Fibroblast of skin of back (primary cell): ENCODE measurements at places on chromosomes 6 and 20.
A peak's percentile ranks its signal among the peaks of the same experiment; 100 is the strongest.

- DNase-seq = peak; percentile 64
Measured at GRCh38 chr6:100267721-100268123, 197.0 kb downstream of the SIM1 start.

- DNase-seq = peak; percentile 66
Measured at GRCh38 chr6:159654483-159655098, 38.5 kb downstream of the SOD2 start.

GRCh38 chr6:10381133-10381829, 33.6 kb downstream of the TFAP2A start:
- no peak for DNase-seq

DNA sequence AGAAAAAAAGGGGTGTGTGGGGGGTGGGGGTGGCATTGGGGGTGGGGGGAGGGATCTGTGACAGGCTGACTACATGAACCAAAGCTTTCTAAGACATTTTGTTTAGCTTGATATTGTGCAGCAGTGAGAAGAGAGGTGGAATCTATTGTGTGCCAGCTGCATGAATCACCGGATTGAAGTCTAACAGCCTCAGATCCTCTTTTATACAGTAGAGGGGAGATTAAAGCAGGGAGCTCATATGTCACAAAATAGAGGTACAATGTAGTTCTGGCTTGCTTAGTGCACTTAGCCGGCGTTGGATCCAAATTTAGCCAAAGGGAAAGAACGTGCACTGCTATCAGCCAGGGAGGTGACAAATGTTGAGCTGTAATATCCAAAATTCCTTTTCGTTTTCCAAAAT, 404.2 kb upstream of the CITED2 start:
- DNase-seq = peak; percentile 44

DNA sequence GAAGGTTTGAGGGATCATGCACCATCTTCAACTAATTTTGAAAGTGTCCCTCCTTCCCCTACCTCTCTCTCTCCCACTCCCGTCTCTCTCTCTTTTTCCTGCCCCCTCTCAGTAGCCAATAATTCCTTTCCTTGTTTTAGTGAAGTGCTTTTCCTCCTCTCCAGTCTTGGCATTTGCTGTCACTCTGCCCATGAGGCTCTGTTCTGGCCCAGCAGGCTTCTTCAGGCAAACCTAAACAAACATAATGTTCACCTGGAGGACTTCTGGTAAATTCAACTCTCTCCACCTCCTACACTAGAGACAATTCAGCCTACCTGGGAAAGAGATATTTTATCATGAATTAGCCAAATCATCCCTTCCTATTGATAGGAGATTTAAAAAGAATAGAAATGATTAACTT, 320.4 kb upstream of the RNF24 start:
- no peak for DNase-seq

DNA sequence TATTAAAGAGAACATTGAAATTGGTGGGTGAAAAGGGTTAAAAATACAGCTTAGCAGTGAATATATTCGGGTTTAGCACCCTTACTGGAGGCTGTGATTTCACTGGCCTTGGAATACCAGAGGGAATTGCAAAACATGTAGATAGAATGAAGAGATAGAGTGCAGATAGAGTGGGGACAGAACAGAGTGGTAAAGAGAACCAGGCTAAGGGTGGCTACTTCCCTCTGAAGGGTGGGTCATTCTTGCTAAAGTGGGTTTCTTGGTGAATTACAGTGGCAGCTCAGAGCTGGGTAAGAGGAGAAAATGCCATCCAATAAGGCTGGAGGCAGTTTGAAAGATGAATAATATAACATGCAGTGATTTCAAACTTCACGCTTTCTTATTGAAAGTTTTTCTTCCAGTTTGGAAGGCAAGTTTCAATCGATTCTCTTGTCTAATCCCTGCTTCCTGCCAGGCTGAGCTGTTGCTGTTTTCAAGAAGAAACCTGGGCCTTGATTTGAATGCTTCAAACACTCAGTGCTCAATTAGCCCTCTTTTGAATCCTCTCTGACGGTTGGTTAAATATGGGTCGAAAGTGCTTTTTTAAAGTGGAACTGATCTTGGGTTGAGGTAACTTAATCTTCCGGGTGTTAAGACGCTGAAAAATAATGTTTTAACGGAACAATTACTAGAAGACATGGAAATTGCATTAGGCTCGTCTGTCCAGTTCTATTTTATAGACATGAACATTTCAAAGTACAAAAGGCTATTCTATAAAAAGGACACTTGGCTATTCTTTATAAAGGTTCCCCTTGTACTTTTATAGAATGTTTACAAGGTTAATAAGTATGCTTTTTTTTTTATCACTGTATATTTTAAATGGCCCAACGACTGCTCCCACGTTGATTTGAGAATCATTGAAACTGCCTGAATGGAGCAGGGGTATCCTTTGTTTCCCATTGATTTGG, 203.3 kb downstream of the BCAS1 start:
- DNase-seq = no peak

DNA sequence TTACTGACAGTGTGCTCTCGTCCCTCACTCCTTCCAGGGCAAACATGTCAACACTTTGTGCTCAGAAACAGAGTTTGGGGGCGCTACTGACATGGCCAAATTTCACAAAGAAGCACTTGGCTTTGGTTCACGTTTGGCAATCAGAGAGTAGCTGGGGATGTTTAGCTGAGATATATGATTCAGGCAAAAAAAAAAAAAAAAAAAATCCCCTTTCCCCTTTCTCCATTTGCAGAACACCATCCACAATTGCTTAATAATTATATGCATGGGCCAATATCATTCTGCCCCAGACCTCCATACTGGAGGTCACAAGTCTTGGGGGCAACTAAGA, 128.4 kb upstream of the ADGRF1 start:
- no peak for DNase-seq

- peak; percentile 30 for DNase-seq
Measured at GRCh38 chr20:46438156-46438750, 31.8 kb upstream of the ELMO2 start.

- DNase-seq = no peak
Measured at GRCh38 chr6:170307080-170307545, 555 bp downstream of the FAM120B start.

GRCh38 chr6:29975561-29975907, 33.2 kb downstream of the HLA-A start:
- DNase-seq = no peak

- peak; percentile 19 for DNase-seq
Measured at GRCh38 chr6:21281366-21281765, 312.2 kb upstream of the SOX4 start.

- no peak for DNase-seq
Measured at GRCh38 chr20:9353180-9353915, 161.0 kb upstream of the LAMP5 start.

DNA sequence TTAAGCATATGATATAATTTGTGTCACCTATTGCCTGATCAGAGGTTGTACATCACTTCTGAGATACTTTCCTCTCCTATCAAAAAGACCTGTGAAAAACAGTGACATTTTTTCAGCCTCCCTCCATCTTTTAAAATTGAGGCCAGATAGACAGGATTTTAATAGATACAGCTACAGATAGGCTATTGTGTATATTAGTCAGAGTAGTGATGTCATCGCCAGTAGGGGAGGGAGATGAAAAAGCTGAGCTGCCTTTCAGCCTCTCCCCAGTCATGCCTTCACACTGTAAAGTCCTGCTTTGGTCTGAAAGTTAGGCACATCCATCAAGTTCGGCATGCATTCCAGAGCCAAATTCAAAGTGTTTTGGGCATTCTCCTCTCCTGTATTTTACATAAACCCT, 7.9 kb upstream of the PABPC1L start:
- peak; percentile 50 for DNase-seq

- DNase-seq = no peak
Measured at GRCh38 chr6:33933101-33933500, 129.3 kb upstream of the MLN start.

DNA sequence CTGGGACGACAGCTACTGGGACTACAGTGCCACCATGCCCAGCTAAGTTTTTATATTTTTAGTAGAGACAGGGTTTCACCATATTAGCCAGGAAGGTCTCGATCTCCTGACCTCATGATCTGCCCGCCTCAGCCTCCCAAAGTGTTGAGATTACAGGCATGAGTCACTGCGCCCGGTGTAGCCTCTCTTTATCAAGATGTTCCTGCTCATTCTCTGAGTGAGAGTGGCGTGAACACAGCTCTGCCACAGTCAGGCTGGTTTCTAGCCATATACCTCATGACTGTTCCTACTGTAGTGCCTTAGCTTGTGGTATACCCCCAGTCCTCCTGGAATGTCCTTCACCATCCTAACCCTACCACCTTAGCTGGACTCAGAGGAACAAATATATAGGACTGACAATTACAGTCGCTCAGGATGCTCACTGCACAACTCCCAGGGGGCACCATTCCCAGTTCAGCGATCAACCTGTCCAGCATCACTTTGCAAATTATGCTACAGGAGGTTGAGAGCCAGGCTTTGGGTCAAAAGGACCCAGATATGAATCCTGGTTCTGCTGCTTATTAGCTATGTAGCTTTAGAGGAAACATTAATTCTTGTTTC, 86.3 kb downstream of the CHMP4B start:
- DNase-seq = no peak

DNA sequence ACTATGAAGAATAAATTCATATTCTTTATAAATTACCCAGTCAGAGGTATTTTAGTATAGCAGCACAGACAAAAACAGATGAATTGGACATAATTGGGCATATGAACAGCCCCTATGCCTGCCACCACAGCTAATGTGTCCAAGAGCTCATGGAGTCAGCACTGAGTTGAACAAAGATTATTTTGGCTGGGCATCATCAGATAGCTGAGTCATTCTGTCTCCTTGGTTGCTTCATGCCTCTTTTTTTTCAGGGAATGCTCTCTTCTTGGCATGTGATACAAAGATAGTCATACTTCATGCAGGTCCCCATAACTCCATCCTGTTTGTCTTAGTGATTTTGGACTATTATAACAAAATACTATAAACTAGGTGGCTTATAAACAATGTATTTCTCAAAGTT, 275.6 kb downstream of the TENT5A start:
- peak; percentile 78 for DNase-seq

- DNase-seq = no peak
Measured at GRCh38 chr20:35191419-35192117, 19.7 kb downstream of the PROCR start.

DNA sequence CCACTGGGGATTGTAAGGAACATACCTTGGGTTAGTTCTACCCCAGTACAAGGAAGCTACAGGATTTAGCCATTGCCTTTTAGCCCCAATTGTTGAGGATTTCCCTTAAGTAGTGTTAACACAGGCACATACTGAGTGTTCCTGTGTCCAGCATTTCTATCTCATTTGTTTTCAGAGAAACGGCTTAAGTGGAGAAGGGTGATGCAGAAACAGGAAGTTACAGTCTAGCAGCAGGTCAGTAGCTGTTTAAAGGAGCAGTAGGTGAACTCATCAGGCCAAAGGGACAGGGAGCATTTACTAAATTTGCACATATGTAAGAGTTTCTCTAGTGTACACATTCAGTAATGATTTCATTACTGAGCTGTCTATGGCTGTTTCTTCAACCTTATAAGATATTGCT, 644.2 kb upstream of the GJE1 start:
- DNase-seq = no peak

DNA sequence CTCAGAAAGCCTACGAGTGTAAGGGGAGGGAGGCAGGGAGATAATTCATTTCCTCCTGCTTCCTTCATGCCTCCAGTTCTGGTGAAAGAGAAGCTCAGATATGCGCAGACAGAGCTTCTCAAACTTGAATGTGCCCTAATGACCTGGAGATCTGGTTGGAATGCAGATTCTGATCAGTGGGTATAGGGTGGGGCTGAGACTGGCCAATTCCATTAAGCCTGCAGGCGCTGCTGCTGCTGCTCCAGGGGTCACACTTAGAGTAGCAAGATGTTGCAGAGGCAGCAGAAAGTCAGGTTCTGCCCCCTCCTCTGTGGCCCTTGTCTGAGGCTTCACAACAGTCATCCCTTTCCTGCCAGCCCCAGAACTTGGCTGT, 161.0 kb downstream of the DHX35 start:
- DNase-seq = no peak

- DNase-seq = peak; percentile 74
Measured at GRCh38 chr6:143999406-143999805, 8.7 kb downstream of the PLAGL1 start.

GRCh38 chr6:135183002-135183531, 2.0 kb downstream of the MYB start:
- no peak for DNase-seq

DNA sequence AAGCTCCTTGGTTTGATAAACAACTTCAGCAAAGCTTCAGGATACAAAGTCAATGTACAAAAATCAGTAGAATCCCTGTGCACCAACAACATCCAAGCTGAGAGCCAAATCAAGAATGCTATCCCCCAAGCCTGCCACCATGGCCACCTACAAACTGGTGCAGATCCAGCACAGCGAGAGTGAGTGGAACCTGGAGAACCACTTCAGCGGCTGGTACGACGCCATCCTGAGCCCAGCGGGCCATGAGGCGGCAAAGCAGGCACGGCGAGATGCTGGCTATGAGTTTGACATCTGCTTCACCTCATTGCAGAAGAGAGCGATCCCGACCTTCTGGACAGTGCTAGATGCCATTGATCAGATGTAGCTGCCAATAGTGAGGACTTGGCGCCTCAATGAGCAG, 170.3 kb downstream of the KHDC1L start:
- DNase-seq = no peak

DNA sequence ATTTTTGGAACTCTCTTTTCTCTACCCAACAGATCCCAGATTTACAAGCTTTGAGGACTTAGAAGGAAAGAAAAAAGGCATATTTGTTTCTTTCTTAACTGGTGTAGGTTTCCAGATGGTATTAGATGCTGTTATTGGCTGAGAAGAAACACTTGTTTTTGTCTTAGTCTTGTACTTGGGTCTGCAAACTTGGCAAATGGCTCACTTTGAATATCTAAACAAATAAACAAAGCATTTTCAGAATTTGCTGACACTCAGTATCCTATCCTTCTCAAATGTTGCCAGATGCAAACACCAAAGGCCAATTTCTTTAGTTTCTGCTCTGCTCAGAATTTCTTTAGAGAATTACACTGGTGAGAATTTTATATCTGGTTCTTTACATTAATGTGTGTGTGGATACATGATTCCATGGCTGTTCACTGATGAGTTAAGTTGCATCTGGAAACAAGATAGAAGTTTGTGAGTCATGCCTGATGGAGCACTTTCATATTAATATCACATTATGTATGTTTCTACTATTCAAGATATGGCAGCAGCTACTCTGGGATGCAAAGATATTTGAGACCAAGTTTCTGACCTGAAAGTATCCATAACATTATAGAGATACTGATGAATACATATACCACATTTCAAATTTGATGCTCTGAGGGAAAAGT, 43.7 kb upstream of the CEP162 start:
- DNase-seq = no peak
